ENCODE measurements at places on chromosomes 7 and 10. TPM values are rescaled to one million over a fixed set of nuclear protein-coding genes. Genes with fewer than 3 reads are reported as not detected.
A peak's percentile ranks its signal among the peaks of the same experiment; 100 is the strongest.

DNA sequence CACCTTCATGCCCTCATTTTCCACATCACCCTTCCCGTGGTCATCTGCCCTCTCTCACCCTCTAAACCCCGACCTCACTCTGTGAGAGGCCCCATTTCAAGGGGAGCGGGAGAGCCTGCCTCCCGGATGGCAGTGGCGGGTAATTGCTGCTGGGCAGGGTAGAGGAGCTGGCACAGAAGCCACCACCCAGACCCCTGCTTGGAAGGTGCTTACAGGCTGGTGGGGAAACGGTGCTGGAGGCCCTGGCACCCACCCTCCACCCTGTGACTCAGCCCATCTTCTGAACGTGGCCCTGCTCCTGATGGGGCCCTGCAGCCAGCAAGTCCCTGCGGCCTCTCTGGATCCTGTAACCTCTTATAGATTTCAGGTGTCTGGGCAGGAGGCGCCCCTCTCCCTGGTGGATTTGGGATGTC, 10.6 kb upstream of the PWWP2B start:
- no peak for DNase-seq

GRCh38 chr10:24680647-24681524, 42.8 kb downstream of the ARHGAP21 start:
- DNase-seq: no peak

GRCh38 chr7:28774261-28774988, 183.7 kb downstream of the TRIL start:
- DNase-seq: no peak

DNA sequence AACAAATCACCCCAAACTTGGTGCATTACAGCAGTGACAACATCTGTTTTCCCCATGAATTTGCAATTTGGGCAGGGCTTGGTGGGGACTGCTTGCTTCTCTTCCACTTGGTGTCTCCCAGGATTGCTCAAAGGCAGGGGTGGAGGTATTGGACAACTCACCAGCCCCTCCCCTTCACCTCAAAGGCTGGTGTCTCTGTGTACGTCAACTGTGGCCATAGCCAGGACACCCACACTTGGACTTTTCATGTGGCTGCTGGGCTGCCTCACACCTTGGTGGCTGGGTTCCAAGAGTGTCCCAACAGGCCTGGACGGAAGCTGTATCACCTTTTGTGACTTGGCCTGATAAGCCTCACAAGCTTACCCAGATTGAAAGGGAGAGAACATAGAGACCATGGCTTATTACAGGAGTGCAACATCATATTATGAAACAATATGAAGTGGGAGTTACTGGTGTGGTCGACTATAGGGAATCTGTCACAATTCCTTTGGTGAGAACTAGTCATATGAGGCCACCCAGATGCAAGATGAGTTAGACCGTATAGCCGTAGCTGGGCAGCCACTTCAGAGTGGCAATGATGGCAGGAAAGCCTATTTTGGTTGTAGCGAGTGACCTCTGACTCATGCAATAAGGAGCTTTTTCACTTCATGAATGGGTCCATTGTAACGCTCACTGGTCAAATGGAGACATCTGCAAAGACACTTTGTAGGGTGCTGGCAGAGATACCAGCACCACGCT, 187.6 kb upstream of the ITGB1 start:
- no peak for DNase-seq

DNA sequence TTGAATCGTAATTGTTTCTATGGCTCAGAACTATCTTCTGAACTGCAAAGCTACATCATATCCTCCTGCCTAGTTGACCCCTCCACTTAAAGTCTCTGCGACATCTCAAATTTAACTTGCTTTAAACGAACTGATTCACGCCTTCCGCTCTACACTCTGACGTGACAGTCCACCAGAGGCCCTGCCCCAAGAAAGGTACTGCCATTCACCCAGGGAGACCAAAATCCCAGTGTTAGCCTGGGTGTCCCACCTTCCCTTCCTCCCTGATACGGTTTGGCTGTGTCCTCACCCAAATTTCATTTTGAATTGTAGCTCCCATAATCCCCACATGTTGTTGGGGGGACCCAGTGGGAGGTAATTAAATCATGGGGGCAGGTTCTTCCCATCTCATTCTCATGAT, 90.8 kb downstream of the CPXM2 start:
- no peak for DNase-seq

DNA sequence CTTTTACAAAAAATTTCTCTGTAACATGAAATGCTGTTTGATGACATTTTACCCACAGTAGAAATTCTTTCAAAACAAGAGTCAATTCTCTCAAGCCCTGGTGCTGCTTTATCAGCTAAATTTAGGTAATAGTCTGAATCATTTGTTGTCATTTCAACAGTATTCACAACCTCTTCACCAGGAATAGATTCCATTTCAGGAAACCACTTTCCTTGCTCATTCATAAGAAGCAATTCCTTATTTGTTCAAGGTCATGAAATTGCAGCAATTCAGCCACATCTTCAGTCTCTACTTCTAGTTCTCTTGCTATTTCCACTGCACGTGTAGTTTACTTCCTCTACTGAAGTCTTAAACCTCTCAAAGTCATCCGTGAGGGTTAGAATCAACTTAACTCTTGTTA, 14.1 kb downstream of the STAG3 start:
- DNase-seq: no peak

DNA sequence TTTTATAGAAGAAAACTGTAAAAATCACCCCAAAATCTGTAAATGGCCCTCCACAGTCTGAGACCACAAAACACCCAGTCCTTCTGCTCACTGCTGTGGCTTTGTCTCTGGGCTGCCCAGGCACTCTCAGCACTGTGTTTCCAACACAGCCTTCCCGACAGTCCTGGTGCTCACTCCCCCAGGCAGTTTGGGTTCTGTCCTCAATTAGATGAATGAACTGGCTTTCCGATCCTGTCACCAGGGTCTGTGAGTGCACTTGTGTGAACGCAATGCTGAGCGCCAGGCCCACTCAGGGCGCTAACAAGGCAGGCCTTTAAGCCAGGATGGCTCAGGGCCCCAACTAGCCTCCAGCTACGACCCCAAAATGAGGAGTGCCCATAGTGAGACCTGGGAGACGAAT, 3.3 kb downstream of the MAD1L1 start:
- DNase-seq: no peak

DNA sequence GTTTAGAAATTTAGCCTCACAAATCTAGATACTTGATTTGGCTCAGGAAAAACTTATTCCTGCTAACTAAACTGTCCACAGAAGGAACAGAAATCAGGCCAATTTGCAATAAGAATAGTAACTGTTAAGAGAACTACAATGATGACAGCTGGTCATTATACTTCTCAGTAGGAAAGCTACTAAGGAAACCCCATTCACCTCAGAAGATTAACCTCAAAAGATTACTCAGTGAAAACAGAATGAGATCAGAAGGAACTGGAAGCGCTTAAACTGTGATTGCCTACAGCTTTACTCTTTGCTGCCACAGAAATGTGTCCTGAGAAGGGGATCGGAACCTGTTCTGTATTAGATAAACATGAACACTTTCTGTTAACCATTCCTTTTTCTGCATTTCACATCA, 24.3 kb upstream of the DNAJB12 start:
- DNase-seq: no peak

Gene CTAGE4
- total RNA-seq: 1.3 TPM

DNA sequence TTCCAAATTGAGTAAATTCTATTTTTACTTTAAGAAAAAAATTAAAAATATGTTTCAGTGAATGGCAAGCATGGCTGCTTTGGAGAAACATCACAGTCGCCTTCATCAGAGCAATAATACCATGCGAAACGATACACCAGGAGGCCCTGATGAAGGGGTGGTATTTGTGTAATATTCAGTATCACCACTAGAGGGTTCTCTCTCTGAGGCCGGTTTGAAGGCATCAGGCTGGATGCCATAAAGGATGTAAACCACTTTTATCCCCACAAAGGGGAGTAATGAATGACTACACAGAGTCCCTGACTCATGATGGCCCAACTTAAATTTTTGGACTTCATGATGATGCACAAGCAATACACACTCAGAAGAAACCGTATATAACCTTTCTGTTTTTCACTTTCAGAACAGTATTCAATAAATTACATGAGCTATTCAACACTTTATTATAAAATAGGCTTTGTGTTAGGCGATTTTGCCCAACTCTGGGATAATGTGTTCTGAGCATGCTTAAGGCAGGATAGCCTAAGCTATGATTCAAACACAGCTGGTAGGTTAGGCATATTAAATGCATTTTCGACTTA, 95.5 kb downstream of the PPP1R17 start:
- no peak for DNase-seq

- DNase-seq: no peak
Observed at GRCh38 chr7:79876848-79877252, 257.8 kb upstream of the GNAI1 start.

DNA sequence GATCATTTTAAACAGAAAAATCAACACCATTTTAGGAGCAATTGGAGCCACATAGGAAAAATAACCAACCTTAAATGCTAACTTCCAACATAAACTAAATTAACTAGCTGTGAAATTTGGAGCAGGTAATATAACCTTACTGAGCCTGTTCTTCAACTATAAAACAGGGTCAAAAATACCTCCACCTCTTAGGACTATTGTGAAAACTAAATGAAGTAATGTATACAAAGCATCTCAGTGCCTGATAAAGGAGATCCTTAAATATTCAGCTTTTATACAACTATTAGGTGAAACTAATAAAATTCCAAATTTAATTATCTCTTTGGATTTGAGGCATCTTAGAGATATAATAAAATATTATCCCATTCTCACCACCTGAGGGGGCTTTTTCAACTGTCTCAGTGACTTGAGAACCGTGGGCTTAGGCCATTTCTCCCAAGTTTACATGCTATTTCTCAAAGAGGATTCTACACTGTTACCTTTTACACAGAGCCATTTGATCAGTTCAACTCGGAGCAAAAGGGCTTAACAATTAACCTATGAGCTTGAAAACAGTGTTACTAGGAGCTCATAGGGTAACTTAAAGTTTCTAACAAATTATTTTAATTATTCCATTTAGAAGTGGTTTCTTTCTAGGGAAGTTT, 165.0 kb upstream of the ASAH2 start:
- DNase-seq: no peak

DNA sequence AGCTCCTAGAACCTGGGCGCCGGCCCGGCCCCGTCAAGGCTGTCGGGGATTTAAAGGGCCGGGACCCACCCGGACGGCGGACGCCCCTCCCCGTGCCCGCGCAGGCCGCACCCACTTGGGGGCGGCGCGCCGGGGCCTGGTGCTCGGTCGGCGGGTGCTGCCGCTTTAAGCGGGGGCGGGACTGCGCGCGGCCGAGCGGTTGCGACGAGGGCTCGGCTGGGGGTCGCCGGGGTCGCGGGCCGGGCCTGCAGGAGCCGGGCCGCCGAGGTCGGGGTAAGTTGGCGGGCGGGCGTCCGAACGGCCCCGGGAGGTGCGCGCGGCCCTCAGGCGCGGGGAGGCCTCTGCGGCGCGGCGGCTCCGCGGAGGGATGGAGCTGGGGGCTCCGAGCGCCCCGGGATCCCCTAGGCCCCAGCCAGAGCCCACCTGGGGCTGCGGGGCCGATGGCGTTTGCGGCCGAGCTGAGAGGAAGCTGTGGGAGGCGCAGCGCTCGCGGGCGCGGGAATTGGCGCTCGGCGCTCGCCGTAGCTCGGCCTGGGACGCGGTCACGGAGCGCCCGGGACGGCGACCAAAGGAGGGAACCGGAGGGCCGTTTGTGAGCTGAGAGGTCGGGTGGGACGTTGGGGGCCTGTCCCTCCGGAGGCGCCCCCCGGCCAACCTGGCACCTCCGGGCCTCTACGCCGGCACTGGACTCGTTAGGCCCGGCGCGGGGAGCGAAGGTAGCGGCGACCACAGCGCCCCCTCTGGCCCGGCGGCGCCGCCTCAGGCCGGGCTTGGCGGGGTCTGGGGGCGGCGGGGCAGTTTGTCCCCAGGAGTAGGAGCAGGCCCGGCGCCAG, at the start of gene TRRAP:
TRRAP (plus strand) TSS at position 168 of the 833 bp plus-strand sequence. CDS start 2,619 bp downstream, outside the sequence.
- DNase-seq: peak; percentile 81

DNA sequence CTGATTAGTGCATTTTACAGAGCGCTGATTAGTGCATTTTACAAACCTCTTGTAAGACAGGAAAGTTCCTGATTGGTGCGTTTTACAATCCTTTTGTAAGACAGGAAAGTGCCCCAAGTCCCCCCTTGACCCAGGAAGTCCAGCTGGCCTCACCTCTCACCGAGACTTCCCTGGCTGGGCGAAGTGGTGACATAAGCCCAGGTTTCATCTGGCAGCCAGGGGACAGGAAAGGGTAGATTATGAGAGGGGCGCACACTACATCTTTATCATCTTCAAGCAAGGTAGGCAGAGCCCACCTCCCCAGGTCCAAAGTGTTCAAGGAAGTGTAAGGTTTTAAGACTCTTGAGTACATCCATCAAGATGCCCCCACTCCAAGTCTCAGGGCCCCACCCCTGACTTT, 5.5 kb upstream of the GDF10 start:
- no peak for DNase-seq

GRCh38 chr10:32207544-32207943, 139.4 kb downstream of the EPC1 start:
- peak; percentile 35 for DNase-seq

Gene LRRD1
- total RNA-seq: not detected
